ENCODE measurements at places on chromosomes 2 and 18.

DNA sequence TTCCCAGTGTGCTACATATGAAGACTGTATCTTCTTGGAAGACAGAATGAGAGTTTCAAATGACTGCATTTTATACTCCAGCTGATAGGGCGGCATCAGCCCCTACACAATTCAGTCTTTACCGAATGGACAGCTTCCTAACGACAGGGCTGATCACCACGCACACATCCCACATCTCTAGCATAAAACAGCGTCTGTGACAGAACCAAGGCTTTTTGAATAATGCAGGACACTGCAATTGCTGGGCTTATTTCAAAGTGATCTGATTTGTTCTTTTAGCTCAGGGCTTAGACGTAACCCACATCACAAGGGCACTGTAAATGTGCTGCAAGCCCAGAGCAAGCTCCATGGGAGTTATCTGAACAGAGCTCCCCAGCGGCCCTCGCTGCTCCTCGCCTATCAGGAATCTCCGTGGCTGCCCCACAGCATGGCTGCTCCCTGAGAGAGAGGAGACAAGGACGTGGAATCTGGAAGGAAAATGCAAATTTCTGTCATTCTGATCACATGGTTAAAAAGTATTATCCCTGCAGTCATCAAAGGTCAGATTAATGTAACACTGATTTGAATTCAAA is 158.5 kb upstream of the ALKAL2 start:
- DNase-seq: no peak

- no peak for DNase-seq
Observed at GRCh38 chr18:79361766-79362522, 33.8 kb upstream of the NFATC1 start.

- DNase-seq: no peak
Observed at GRCh38 chr2:128215897-128216642, 102.6 kb downstream of the HS6ST1 start.

DNA sequence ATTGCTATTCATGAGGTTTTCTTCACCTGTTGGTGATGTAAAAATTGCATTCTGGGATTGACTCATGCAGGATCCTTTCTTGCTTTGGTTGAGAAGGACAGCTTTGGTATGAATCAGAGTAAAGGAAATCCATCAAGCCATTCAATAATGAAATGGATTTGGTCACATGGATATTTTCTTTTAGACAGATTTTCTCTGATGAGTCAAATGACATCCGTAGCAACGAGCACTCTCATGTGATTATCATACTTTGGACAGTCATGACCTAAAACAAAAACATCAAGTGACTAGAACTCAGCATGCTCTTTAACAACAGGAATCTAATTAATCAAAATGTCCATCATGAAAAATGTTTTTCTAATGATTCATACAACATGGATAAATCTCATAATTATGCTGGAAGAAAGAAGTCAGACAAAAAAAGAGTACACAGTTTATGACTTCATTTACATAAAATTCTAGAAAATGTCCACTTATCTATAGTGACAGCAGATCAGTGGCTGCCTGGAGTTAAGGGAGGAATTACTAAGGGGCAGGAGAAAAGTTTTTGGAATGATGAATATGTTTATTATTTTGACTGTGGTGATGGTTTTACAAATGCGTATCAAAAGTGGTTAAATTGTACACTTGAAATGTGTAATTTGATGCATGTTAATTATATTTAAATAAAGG is 30.7 kb downstream of the TRAK2 start:
- DNase-seq: no peak

DNA sequence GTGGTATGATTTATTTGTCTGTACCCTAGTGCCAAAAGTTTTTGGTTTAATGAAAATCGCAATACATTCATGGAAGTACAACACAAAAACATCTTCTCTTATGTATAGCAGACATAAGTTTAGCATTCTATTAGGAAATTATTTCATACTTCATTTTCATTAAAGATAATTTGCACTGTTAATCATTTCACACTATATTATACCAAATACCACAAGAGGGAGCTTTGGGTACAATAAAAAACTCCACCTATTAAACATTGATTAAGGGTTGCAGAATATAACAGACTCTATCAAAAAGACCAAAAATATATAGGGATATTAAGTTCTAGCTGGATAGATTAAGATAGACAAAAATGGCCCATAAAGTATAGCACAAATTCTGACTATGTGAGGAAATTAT is 79.0 kb downstream of the SLC66A3 start:
- no peak for DNase-seq

GRCh38 chr2:84807063-84807485 is 73.8 kb downstream of the TRABD2A start:
- DNase-seq: no peak

DNA sequence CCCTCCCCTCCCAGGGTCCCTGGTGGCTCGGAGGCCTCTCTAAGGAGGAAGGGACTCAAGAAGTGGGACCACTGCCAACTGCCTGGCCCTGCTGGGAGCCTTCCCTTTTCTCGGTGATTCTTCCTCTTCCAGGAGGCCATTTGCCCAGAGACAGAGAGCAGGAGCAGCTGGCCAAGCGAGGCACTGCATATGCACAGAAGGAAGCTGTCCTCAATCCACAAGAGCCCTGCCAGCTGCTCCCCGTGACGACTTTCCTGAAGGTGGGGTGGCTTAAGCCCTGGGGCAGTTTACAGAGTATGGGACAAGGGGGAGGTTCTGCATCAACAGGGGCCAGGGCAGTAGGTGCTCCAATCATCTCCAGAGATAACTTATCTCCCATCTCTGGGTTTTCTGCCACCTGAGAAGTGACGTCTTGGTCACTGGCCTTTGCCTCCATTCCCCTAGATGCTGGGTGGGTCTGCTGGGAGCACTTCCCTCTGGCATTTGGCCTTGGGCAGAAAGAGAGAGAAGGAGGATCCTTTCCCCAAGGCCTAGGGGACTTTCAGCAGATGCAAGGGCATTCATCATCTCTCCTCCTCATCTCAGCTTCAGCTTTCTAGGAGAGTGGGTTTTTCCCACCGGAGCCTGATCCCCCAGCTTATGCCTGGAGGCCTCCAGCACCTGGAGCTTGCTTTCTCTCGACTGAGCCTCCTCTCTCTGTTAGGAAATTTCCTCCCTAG is 28.5 kb downstream of the CIB4 start:
- DNase-seq: no peak

Measured in activated CD4-positive, alpha-beta T cell treated with anti-CD3 and anti-CD28 coated beads for 4 hours (primary cell).